Activated T-cell treated with anti-CD3 and anti-CD28 coated beads for 48 hours (primary cell): ENCODE measurements at places on chromosomes 4 and X.

DNA sequence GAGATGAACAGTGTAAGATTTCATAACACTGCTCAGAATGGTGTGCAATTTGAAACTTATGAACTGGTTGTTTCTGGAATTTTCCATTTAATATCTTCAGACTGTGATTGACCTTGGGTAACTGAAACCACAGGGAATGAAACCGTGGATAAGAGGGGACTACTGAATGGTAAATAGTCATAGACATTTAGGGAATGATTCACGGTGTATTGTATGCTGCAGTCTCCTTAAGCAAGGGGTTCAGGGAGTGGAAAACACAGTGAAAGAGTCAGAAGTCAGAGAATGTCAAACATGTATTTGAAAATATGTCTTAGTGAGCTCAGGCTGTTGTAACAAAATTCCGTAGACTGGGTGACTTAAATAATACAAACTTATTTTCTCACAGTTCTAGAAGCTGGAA lies 398.2 kb upstream of the DIPK2B start:
- DNase-seq: no peak

- peak; percentile 24 for DNase-seq
Observed at GRCh38 chr4:52588771-52589591, 70.1 kb downstream of the USP46 start.

DNA sequence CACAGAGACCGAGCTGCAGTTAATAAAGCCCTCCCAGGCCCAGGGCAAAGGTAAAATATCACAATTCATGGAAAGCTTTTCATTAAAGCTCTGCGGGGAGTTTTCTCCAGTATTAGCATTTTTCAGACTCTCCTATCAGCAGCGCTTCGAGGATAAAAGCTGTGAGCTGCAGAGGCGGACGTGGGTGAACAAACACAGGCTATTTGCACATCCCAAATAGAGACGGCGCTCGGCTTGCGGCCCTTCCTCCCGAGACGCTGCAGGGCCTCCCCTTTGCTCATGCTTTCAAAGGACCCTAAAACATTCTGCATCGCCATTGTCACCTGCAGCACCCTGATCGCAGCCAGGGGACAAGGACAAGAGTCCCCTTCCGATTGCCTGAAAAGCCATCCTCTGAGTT lies 97.3 kb downstream of the SORCS2 start:
- DNase-seq: no peak

- no peak for DNase-seq
Observed at GRCh38 chrX:48785540-48786214, 713 bp upstream of the GATA1 start.

DNA sequence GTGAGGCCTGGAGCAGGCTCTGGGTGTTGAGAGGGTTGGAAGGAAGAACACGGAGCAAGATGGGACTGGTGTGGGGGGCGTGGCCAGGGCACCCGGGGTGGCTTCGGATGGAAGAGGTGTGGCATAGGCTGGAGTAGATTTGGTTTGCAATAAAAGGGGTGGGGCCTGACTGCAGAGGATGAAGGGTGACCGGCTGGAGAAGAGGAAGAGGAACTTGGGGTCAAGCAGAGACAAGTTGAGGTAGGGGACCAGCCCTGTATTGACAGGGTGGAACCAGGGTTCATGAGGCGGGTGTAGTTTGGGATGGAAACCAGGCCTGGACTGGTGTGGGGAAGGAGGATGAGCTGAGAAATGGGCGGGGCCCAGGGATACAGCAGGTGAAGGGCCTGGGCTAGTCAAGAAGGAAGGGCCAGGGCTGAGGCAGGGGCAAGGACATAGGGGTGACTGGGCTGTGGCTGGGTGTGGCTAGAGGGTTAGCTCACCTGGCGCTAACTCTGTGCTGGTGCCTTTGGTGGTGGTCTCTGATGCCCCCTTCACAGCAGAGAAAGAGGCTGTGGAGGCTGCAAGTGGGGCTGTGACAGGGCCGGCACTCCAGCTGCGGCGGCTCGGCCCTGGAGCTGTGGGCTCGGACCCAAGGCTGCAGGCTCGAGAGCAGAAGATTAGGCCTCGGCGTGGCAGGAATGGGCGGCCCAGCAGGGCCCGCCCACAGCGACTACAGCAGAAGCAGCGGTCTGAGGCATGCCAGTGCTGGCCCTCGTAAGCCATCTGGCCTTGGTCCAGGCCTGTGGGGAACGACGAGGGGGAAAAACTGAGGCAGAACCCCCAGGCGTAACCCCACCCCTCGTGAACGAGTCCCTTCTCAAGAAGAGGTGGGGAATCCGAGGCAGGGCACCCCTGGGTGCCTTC lies 5.0 kb downstream of the PLP2 start:
- no peak for DNase-seq

GRCh38 chrX:53654376-53654775 lies 32.1 kb downstream of the HUWE1 start:
- no peak for DNase-seq

DNA sequence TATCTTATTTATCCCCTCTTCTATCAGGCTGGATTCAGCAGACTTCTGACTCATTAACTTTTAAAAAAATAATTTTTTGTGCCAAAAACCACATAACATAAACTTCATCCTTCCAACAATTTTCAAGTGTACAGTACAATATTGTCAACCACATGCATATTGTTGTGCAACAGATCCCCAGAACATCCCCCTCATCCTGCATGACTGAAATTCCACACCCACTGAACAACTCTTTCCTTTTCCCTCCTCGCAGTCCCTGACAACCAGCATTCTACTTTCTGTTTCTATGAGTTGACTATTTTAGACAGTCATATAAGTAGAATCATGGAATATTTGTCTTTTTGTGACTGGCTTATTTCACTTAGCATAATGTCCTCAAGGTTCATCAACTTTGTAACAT lies 2.2 kb upstream of the MID2 start:
- DNase-seq: no peak

GRCh38 chr4:159549098-159549518 lies 446.2 kb downstream of the RAPGEF2 start:
- DNase-seq: no peak

DNA sequence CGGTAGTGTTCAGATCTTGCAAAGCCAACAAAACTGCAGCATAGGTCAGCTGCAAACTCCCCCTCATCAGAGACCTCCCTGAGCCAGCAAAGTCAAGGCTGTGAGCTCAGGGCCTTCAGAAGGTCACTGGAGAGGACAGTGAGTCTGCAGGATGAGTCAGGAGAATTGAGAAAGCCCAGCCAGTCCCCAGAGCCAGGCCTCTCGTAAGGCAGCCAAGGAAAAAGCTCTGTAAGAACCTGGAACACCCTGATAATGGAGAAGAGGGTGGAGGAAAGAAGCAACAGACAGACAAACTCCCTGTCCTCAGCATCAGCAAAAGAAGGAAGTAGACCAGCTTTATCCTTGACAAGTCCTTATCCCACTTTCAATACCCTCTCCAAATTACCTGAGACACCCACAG lies 33.0 kb downstream of the GRIA3 start:
- no peak for DNase-seq
